ENCODE measurements at places on chromosomes 3 and 15. TPM values are rescaled to one million over a fixed set of nuclear protein-coding genes. Genes with fewer than 3 reads are reported as not detected.

GRCh38 chr15:77702211-77702957 lies 69.7 kb upstream of the LINGO1 start:
- no peak for DNase-seq

- DNase-seq: no peak
Measured at GRCh38 chr3:110814170-110815007, 257.2 kb upstream of the NECTIN3 start.

DNA sequence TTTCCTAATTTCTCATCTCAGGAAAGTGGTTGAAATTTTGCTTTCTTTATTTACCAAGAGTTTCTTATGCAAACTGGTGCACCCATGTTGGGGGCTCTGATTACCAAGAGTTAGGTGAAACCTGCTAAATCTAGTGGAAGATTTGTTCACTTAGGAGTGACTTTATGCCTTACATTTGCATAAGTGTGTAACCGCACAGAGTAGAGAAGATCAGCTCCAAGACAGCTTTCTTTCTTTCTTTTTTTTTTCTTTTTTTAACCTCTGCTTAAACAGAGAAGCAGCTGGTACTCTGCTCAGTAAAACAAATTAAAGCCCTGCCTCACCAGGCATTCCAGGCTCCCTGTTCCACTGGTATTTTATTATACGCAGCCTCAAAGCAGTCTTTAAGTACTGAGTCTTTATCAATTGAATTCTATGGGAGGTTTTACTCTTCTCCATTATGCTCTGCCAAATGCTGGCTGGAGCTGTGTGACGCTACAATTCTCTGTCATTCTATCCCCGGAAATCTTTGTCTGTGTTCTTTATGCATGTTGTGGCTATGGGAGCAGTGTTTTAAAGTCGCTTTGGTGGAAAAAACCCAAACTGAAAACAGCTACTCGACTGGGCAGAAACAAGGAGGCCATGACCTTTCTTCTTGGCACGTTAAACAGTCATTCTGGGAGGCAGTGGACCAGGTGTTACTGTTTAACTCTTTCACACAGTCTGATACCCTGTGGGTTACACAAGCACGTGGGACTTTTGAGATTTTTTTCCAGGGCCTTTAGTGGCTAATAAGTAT lies 55.2 kb upstream of the GBE1 start:
- no peak for DNase-seq

DNA sequence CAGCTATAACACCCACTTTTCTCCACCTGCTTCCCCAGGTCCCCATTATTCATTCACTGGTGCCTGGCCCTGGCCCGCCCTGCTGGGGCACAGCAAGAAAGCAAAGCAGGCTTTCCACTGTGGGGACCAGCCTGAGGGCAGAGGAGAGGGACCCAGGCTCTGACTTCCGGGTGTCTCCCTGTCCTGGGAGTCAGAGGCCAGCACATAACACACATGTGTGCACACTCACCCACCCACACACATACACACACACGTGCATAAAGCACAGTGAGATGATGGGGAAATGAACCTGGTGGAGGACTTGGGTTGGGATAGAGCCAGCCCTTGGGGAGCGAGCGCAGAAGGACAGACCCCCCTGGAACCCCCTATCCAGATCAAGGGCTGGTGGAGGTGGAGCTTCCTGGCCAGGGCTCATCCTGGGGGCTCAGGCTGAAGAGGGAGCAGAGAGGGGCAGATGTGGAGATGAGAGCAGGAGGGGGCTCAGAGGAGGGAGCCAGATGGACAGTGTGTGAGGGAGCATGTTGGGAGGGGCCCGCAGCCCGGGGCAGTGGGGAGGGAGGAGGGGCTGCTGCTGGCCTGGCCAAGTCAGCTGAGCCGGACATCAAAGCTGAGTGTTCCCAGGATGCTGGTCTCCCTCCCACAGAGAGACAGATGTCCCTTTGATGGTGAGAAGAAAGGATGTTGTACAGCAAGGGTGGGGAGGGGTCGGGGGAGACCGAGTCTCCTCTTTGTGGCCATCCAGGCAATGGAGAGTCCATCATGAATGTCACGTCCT lies 78.2 kb downstream of the LINGO1 start:
- DNase-seq: no peak

- no peak for DNase-seq
Measured at GRCh38 chr15:40650479-40650878, 44.5 kb upstream of the RAD51 start.

DNA sequence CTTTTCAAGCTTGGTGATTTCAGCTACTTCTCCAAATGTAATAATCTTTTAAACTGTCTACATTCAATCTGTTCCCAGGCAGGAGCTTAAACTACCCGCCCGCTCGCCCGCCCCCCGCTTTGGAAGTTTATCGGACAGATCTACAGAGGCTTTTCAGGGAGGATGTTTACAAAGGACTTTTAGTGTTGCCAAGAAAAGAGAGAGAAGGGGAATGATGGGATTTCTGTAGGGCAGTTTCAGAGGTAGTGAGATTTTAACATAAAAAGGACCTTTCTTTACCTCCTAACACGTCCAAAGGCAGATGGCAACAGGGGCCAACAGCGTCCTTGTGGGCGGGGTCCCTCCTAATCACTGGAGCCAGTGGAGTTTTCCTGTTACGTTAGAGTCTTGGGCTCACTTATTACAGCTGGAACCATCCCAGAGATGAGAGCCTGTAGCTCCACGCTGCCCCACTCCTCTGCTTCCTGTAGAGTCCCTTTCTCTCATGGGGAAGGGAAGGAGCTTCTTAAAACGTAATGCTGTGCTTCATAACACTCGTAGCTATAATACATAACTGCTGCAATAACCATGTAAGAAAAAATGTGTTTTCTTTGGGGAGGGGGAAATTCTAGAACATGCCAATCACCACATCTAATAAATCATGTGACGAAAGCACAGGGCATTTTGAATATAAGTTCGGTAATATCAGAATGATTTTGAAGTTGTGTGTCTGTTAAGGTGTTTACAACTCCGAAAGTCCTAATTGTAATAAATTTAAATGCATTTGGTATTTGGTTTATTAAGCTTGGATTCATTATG lies 30.9 kb downstream of the HES1 start:
- DNase-seq: no peak

DNA sequence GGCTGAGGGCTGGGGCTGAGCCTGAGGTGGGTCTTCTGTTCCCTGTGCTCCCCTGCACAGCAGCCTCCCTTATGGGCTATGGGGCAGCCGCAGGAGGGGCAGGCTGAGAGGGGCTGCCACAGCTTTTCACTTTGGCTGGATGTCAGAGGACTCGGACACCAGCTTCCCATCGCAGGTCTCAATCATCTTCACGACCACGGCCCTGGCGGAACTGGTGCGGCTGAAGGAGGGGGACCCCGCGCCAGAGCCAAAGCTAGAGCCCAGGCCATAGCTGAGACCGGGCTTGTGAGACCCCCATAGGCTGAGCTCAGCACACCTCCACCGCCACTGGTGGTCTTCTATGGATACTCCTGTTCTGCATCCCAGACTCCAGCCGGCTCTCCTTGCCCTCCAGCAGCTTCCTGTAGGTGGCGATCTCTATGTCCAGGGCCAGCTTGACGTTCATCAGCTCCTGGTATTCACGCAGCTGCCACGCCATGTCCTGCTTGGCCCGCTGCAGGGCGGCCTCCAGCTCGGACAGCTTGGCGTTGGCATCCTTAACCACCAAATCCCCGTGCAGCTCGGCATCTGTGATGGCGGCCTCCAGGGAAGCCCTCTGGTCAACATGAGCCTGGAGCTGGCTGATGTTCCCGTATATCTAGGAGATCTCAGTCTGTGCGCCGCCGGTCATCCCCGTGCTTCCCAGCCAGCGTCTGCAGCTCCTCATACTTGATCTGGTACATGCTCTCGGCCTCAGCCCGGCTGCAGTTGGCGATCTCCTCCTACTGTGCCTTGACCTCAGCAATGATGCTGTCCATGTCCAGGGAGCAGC lies 181.7 kb upstream of the SYNPR start:
- DNase-seq: no peak

DNA sequence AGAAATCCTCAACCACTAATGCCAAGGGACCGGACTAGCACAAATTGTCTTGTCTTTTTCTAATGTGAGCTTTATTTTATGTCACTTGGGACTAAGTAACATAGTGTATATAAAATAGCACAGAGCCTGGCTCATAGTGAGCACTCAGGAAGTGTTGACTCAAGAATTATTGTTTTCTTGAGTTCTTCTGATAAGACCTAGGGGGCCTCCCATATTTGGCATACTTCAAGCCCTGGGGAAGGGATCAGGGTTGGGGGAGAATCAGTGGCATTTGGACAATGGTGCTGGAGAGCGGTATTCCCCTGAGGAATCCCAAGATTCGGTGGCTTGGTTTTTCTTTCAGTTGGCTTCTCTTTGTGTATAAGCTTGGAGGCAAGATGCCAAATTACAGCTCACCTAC lies 19.4 kb downstream of the ZNF80 start:
- no peak for DNase-seq

GRCh38 chr3:140006331-140006730 lies 71.3 kb downstream of the CLSTN2 start:
- DNase-seq: no peak

- DNase-seq: peak; percentile 16
Measured at GRCh38 chr3:78872195-78872594, 895.6 kb downstream of the ROBO1 start.

DNA sequence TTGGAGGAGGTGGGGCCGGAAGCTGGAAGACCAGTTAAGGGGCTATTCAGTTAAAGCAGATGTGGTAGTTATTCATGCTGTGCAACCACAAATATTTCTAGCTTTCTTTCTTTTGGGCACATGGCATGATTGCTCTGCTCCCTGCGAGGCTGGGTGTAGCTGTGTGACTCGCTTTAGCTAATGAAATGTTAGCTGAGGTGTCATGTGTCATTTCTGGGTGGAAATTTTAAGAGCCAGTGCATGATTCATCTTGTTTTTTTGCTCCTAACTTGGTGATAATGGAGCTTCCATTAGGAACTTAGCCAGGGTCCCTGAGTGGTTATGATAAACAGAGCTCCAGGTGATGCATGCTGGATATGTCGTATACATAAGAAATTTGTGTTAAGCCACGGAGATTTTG lies 300.6 kb downstream of the SATB1 start:
- no peak for DNase-seq

- DNase-seq: no peak
Measured at GRCh38 chr15:27820232-27820631, 278.9 kb downstream of the OCA2 start.

DNA sequence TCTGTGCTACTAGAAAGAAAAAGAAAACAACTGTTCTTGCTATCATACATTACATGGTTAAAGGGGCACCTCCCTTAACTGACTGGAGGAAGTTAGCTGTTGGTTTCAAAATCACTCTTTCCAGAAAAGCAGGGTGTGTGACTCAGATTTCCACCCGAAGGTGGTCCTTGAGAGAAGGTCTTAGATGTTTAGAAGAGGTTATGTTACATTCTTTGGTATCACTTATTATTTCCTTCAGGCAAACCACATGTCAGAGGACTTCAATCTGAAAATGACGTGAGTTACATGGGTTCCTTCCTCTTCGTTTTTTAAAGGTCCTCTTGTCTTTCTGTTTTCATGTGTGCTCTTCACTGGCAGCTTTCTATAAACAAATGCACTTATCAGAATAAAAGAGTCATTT lies 307.9 kb upstream of the CBLB start:
- DNase-seq: no peak

DNA sequence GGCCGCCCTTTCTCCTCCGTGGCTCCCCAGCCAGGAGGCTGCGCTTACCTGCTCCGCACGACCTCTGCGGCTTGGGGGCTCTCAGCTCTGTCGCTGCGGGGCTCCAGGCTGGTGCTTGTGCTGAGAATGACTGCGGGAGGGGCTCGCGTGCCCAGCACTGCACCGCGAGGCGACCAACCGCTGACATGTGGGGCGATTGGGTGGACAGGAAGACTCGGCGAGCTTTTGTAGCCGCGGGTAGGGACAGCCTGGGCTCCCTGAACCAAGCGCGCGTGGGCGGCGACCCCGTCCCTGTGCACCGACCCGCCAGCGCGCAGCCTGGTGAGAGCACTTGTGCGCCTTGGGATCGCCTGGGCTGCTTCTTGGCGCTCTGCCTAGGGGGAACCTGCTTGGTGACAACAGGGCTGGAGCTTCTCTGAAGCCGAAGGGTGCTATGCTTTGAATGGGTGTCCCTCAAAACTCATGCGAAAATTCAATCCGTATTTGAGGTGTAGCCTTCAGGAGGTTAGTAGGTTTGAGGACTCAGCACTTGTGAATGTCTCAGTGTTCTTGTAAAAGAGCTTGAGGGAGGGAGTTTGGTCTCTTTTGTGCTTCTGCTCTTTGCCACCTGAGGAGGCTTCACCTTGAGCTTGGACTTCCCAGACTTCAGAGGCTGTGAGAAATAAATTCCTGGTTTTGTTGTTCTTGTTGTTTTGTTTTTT lies 50.4 kb downstream of the IL12A start:
- peak; percentile 82 for DNase-seq

DNA sequence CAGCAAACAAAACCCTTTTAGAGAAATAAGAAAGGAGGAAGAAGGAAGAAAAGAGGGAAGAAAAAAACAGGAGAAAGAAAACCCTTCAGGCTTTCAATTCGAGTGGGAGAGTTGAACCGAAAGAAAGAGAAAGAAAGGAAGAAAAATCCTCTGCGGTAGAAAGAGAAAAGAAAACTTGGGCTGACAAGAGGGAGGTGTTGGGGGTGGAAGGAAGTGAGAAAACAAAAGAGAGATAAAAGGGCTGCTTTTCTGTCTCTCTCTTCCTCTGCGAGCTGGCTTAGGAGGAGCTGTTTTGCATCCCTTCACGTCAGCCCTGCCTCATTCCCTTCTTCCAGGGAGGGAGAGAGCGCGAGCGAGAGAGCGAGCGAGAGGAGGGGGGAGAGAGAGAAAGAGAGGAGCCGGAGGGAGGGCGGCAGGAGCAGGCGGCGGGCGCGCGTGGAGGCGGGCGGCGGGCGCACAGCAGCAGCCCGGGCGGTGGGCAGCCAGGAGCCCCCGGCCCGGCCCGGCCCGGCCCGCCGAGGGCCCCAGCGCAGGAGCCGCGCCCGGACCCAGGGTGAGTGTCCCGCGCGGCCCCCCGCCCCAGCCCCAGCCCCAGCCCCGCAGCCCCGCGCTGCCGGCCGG lies at the start of gene ZNF710:
Gene ZNF710 (plus strand): TSS at position 263 of the 621 bp plus-strand sequence. CDS start 65,814 bp downstream, outside the sequence.
- DNase-seq: peak; percentile 53

The TRPM1 gene
- total RNA-seq: not detected

The RTP1 gene
- not detected for total RNA-seq

The RAD51 gene
- 4.8 TPM for total RNA-seq

The CLEC3B gene
- 102 TPM for total RNA-seq

The THSD4 gene
- 43.3 TPM for total RNA-seq

The CHST2 gene
- 7.7 TPM for total RNA-seq
